ENCODE measurements at places on chromosomes 16 and 17.

DNA sequence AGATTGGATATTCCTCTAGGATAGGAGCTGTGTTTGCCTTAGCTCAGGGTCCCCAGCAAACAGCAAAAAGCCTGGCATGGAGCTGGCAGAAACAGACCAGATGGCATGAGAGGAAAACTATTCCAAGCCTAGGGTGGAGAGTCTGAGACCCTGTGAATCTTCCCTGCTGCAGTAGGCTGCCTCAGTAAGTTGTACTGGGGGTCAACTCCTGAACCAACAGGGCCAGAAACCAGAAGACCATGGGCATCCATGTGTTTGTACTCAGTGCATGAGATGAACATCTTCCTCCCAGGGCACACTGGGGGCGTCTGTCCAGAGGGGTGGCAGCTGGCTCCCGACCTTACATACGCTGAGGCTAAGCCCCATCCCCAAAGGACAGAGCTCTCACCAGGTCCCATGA, 214.4 kb downstream of the C16orf78 start:
- no peak for DNase-seq

DNA sequence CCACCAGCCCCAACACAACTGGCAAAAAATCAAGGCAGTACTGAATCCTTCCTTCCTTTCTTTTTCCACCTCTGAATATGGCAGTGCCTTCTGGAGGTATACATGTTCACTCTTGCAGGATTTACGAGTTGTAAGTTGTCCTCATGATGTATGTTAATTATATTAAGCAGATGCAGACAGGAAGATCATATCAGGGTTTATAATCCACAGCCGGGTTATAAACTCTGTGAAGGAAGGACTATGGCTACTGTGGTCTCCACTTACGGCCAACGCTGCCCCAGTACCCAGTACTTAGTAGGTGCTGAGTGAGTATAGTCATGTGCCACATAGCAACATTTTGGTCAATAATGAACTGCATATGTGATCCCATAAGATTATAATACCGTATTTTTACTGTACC, 19.6 kb upstream of the IRX5 start:
- no peak for DNase-seq

- no peak for DNase-seq
Measured at GRCh38 chr16:49484451-49484849, 110.8 kb downstream of the C16orf78 start.

GRCh38 chr17:63647936-63648335, 25.7 kb downstream of the MAP3K3 start:
- no peak for DNase-seq

- DNase-seq = no peak
Measured at GRCh38 chr16:11679250-11679649, 11.0 kb downstream of the SNN start.

GRCh38 chr17:81272616-81273015, 22.5 kb downstream of the SLC38A10 start:
- DNase-seq = no peak

DNA sequence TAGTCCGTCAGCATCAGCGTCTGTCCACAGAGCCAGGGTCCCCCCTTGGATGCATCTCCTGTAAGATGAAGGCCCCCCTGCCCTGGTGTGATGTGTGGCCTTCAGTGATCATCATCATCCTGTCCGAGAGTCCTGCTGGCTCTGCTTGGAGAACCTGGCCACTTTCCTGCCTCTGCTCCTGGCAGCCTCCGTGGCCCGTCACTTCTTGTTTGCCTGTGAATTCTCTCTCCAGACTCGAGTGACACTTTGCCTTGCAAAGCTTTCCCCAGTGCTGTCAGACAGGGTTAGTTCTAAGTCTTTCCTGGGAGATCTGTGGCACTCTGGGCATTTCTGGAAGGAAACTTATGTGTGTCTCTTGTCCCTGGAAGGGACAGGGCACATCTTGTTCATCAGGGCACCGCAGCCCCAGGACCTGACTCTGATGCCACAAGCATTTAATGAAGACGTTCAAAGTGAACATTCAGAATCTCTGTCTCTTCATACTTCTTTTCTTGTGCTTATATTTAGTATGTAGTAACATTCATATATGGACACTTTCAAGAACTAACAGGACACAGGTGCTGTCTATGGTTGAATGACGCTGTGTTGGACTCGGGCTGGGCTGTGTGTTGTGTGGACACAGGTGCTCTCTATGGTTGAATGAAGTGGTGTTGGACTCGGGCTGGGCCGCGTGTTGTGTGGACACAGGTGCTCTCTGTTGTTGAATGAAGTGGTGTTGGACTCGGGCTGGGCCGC, 68.5 kb downstream of the RPTOR start:
- DNase-seq = no peak

DNA sequence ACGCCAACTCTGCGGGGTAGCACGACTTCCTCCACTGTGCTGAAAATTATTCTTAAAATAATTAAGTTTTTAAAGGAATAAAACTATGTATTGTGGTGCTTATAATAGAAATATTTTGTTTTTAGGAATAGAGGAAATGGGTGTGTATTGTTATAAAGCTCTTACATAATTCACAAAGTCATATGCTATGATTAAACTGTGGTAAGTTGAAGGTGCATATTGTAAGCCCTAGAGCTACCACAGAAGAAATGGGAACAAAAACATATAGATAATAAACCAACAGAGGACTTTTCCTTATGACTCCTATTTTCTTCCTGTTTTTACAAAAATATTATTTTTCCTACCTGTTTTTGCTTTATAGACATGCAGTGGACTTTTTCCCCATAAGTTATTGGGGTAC, 4.3 kb upstream of the SLFN11 start:
- DNase-seq = no peak

GRCh38 chr17:30379303-30379902, 676 bp downstream of the CPD start:
- no peak for DNase-seq

DNA sequence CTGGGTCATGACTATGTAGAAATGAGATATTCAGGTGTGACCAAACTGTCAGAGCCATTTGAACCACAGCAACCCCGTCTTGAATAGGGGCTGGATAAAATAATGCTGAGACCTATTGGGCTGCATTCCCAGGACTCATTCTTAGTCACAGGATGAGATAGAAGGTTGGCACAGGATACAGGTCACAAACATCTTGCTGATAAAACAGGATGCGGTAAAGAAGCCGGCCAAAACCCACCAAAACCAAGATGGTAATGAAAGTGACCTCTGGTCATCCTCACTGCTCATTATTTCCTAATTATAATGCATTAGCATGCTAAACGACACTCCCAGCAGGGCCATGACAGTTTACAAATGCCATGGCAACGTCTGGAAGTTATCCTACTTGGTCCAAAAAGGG, 545.5 kb downstream of the TMEM114 start:
- DNase-seq = no peak

- no peak for DNase-seq
Measured at GRCh38 chr16:75326333-75326732, 74.9 kb upstream of the BCAR1 start.

DNA sequence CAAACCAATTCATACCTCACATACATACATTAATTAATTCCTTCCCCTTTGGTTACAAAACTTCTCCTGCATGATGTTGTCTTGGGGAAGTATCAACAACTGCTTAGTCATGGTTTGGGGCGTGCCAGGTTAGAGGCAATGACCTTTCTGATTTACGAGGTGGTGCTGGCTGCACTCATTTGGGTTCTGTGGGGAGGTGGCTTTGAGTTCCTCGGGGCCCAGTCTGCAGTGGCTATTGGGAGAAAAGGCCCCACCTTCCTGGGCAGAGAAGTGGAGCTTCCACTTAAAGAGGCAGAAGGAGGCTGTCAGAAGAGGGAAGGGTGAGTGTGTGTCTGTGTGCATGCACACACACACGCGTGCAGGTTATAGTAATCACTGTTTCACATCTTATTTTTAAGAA, 10.2 kb upstream of the ETV4 start:
- no peak for DNase-seq

GRCh38 chr16:64742455-64743223, 379.2 kb downstream of the CDH11 start:
- DNase-seq = no peak

DNA sequence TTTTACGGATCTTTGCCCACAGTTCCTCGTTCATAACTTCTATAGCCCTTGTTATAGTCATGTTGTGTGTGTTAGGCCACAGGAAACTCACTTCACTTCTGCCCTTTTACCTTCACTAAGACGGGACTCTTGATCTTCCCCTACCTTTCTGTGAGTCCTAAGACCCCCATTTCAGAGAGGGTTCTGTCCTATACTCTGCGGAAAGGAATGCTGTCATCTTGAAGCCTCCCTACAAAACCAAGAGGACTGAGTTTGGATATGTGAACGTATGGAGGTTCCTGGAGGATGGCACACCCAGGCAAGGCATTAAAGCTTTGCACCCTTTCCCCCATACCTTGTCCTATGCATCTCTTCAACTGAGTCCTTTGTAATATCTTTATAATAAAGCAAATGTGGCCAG, 3.7 kb downstream of the UBB start:
- no peak for DNase-seq
